Aorta (tissue), 5 donors: ENCODE measurements at places on chromosomes 11 and 22.

GRCh38 chr11:114291842-114292680 lies 4.1 kb upstream of the NNMT start:
- peak overlapping the region; percentile 38 for H3K27ac ChIP-seq
- no peaks in the 10 kb centered on the region for H3K27me3 ChIP-seq
- H3K4me3 ChIP-seq: no peak overlapping the region
- H3K36me3 ChIP-seq: no peaks in the 10 kb centered on the region

- no peaks in the 10 kb centered on the region for H3K36me3 ChIP-seq
- H3K27ac ChIP-seq: no peak overlapping the region
- DNase-seq: peak; percentile 30
- no peak overlapping the region for H3K4me3 ChIP-seq
Observed at GRCh38 chr22:44108806-44109385, 71.8 kb upstream of the PARVG start.

DNA sequence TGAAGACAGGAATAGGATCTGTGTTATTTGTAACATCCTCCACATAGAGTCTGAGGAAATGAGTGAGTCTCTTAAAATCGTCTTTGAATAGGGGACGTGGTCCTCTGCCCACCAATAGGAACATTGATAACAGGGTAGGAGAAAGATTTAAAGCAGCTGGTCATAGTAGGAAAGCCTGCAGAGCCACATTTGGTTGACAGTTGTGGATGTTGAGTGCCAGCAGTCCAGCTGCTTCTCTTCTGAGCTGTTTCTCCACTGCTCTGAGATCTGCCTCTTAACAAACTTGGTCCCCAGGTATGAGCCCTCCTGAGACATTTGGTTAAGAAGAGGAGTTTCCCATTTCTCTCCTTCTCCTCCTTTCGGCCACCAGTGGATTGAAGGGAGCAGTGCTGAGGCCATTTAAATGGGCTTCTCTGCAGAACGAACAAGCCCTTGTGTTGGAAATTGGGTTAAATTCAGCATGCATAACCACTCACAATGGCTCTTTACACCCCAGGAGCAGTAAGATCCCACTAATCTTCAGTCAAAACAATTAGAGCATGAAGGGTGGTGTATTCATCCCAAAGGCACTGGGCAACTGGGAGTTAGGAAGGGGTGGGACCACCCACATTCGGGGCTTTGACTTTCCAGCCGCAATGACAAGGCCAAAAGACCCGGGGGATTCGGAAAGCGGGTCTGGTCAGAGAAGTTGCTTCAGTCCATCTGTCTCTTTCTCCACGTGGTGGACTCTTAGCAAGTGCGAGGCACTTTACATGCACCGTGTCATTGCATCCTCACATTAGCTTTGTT lies 32.3 kb downstream of the MIAT start:
- no peak overlapping the region for H3K27ac ChIP-seq
- H3K4me1 ChIP-seq: no peaks in the 10 kb centered on the region
- H3K27me3 ChIP-seq: no peaks in the 10 kb centered on the region
- H3K4me3 ChIP-seq: no peak overlapping the region
- DNase-seq: no peak

- no peak for DNase-seq
- no peaks in the 10 kb centered on the region for H3K36me3 ChIP-seq
- no peaks in the 10 kb centered on the region for H3K27me3 ChIP-seq
- no peaks in the 10 kb centered on the region for H3K4me1 ChIP-seq
Observed at GRCh38 chr11:48013269-48013901, 33.0 kb downstream of the PTPRJ start.

DNA sequence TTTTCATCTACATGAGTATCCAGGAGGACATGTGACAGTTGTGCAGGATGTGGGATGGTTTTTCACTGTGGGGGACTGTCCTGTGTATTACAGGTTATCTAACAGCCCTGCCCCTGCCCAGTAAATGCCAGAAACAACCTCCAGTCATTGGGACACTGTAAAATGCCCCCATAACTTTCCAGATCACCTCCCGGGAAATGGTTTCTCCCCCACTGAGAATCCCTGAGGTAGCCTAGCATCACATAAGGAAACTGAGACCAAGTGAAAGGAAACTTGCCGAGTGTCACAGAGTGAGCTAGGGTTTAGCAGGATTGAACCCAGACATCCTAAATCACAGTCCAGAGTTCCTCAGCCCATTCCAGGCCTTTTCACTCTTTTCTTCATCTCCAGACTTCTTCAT lies 48.3 kb upstream of the SLC6A5 start:
- H3K27me3 ChIP-seq: no peaks in the 10 kb centered on the region
- H3K4me1 ChIP-seq: no peaks in the 10 kb centered on the region
- no peaks in the 10 kb centered on the region for H3K36me3 ChIP-seq
- H3K27ac ChIP-seq: no peak overlapping the region

DNA sequence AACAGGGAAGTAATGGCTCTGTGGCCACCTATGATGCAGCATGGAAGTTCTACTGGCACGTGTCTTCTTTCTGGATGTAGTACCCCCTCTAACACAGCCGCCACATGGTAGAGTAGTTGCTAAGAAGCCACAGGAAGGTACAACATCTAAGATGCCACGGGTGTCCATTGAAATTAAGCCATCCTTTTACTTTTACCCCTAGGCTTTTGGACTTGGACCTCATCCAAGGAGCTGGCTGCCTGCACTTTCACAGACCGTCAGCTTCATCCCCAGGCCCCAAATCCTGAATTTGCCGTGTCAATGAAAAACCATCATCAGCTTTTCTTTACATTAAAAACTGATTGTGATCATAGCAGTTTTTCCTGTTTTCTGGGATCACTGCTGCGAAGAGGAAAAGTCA lies 102.4 kb downstream of the RPL27A start:
- no peak overlapping the region for H3K4me3 ChIP-seq
- H3K36me3 ChIP-seq: no peaks in the 10 kb centered on the region
- no peak for DNase-seq

DNA sequence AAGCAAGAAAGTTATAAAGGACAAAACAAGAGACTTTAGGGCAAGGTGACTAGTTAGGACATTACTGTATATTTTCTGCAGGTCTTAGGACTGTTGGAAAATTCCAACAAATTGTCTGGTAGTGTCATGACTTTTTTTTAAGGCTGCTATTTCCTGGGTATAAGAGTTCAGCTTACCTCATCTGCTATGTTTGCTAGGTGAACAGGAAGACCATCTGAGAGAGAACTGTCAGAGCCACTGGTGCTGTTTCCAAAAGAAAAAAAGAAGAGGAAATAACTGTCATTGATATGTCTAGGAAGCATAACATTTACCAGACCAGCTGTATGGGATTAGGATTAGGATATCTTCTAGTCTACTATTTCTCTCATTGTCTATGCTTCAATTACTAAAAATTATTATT lies 26.3 kb upstream of the MTCH2 start:
- no peaks in the 10 kb centered on the region for H3K36me3 ChIP-seq
- H3K27me3 ChIP-seq: no peaks in the 10 kb centered on the region
- no peak overlapping the region for H3K27ac ChIP-seq
- no peaks in the 10 kb centered on the region for H3K4me1 ChIP-seq
- DNase-seq: no peak
